ENCODE measurements at places on chromosomes 3 and 15.
A peak's percentile ranks its signal among the peaks of the same experiment; 100 is the strongest.

DNA sequence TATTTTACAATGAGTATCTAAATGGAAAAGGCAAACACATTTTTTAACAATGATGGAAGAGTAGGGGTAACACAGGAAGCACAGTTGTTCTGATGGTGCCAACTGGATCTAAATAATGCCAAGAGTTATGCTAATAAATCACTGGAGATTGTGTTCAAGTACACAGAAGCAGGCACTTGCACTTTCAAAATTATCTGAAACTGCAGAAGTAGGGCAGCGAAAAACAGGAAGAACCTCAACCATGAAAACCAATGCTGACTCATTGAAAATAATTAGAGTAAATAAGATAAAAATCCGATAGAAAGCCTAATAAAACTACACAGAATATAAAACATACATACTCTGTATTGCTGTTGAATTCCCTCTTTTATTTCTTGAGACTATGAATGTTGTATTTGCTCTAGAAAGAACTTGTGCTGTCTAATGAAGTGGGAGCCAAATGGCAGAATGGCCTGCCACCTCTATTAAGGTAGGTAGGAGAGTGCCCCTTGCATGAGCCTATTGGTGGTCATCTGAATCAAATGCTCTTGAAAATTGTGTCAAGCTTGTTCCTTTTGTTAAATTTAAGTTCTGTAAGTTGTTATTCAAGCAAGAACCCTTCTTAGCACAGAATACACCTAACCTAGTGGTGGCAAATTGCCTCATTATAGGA, 93.7 kb downstream of the ABI3BP start:
- DNase-seq, result peak; percentile 33

GRCh38 chr3:169603661-169604060, 59.9 kb downstream of the MECOM start:
- DNase-seq, result no peak

DNA sequence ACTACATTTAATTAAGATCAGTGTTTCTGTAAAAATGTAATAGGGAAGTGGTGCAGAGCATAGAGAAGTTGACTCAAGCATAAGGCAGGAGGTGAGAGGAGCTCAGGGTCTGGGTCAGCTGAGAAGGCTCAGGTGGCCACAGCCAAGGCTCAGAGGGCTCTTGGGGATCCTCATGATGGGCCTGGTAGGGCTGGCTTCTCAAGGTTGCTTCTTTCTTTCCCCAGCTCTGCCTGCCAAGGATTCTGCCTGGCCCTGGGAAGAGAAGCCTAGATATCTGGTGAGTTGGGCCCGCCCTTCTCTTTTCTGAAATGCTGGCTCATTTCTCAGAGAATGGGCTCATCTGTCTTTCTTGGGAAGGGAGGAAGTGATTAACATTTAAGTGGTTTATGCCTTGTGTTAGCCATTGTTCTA, 6.5 kb downstream of the ZNF589 start:
- DNase-seq, result peak; percentile 38

- DNase-seq, result peak; percentile 87
Observed at GRCh38 chr15:81666839-81667238, 292.8 kb upstream of the TMC3 start.

DNA sequence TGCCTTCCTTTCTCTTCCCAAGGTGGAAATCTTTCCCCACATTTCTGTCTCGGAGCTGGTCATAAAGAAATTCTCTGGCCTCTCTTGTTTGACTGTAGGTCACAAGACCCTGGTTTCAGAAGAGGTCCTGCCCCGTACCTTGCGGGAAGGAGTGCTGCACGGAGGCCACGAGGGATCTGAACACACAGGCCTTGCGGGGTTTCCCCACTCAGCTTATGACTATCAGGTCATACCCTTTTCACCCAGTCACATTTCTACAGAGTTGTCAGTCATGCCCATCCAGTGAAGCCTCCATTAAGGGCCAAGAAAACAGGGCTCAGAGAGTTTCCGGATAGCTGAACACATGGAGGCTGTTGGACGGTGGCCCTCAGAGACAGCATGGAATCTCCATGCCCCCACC, 54.7 kb upstream of the ATP13A3 start:
- DNase-seq, result peak; percentile 90

GRCh38 chr3:100813828-100814227, 104.5 kb downstream of the TFG start:
- DNase-seq, result no peak

DNA sequence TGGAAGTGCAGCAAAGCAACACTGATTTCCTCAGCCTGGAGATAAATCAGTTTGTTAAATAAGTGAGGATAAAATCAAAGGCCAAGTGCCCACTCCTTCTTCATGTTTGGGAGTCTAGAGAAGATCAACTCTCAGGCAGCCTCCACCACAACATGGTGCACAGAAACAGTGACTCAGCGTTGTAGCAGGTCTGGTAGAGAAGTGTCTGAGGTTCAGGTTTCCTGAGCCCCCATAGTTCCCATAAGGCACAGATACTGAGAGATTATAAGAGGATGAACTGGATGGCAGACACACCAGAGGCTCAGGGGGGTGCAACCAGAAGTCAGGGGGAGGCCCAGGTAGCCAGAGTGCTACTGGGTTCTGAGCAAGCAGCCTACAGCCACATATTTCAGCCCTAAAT, 166.7 kb downstream of the FRMD5 start:
- no peak for DNase-seq

DNA sequence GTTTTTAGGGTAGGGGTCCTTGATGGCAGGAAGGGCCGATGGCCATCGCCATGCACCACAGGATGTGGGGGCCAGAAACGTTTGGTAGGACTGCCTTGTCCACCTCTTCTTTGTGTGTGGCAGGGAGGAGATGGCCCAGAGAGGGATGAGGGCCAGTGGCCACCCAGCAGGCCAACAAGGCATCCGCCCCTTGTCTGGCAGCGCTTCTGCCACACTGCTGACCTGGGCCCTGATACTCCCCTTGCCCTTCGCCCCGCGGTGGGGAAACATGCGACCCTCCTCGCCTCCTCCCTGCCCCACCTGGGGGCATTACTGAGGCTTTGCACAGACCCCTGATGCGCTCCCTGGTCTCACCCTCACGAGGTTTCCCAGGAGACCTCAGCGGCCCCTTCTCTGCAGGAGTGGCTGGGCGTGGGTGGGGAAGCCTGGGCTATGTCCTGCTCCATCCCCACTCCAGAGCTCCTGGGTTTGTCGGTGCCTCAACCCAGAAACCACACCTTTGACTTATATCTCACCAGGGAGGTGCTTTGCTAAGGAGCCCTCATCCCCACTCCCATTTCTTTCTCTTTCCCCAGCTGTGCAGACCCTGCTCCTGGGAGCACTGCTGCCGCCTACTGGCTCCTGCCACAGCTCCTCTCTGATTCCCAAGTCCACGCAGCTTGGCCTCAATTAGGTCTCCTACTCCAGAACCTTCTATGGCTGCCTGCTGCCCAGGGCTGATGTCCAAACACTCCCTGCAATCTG, 38.7 kb downstream of the FEM1B start:
- no peak for DNase-seq

DNA sequence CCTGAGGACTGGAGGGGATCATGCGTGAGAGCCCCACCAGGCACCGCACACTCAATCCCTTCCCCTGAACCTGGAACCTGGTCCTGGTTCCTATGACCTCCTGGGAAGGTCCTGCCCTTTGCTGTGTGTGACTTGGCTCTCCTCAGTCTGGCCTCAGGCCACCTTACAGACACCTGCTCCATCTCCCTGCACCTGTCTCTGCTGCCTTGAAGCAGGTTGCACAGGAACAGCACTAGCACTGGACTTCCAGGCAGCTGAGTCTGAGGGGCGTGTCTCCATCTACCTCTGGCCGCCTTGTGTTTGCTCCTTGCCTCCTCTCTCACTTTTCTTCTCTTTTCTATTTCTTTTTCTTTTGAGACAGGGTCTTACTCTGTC, 15.4 kb downstream of the PSTPIP1 start:
- DNase-seq, result no peak

- no peak for DNase-seq
Observed at GRCh38 chr3:98801043-98801747, 38.1 kb downstream of the ST3GAL6 start.

DNA sequence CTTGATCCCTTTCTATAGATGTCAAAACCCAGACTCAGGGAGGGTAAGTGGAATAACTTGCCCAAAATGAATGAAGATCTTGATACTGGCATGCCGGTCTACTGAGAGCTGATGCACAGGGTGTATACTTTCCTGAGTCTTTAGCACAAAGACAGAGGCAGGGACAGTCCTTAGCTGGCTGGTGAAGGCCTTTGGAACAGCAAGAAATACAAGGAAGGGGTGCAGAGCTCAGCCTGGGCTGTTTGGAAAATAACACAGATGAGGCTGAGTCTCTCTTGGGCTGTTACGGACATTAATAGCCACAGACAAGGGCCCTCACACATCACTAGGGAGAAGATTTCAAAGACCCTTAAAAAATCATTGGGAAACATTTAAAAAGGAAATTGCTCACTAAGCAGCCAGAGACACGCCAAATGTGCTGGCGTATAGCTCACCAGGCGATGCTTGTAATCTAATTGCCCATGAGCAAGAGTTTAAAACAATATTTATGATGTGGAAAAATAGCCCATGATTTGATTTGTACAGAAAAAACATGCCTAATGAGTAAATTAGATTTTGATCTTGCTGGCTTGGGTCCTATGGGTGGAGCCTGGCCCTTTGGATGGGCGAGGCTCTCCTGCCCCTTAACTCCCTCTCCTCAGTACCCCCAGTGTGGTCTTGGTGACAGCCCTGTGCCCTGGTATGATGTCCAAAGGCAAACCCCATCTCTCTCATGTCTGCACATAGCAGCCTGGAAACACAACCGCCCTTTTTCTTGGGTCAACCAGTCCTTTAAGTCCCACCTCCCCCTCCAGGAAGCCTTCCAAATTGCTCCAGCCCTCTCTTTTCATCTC, 81.8 kb upstream of the MRPS22 start:
- DNase-seq, result no peak

DNA sequence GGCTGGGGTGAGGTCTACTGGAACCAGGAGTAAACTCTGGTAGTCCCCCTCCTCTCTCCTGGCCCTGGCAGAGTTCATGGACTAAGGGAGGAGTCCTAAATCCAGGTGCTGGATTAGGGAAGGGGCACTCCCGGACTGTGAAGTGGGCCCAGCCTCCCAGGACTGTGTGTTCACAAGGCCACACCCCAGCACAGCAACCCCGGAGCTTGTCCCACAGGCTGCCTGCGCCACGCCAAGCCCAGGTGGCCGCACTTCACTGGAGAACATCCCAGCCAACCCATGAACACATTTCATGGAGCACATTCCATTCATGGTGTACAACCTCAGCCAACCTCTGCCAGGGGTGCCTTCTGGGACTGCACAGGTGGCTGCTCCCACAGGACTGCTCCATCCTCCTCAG, 8.2 kb downstream of the ARPIN start:
- no peak for DNase-seq

DNA sequence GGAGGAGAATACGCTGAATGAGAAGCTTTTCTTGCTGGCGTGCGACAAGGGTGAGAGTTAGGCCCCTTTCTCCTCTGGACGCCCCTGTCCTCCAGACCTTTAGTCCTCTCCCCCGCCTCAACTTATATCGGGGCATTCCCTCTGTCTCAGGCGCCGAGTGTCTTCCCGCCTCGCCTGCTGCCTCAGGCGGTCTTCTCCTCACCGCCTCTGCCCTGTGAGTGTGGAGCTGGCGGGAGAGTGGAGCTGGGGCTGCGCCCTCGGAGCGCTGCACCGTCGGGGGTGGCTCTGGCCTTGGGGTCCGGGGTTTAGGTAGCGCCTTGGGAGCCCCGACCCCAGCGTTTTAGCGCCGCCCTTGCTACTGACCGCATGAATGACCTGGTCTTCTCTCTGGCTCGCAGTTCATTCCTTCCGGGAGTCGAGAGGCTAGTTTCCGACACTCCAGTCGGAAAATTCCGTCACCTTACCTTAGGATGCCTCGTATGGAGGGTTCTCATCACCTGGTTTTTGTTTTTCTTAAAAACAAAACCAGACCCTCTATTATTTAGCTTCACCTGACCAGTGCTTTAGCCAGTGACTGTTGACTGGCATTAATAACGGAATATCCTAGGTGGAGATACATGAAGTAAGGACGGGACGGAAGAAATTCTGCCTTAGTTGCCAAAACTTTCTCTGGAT, 985 bp downstream of the TRPC1 start:
- no peak for DNase-seq

DNA sequence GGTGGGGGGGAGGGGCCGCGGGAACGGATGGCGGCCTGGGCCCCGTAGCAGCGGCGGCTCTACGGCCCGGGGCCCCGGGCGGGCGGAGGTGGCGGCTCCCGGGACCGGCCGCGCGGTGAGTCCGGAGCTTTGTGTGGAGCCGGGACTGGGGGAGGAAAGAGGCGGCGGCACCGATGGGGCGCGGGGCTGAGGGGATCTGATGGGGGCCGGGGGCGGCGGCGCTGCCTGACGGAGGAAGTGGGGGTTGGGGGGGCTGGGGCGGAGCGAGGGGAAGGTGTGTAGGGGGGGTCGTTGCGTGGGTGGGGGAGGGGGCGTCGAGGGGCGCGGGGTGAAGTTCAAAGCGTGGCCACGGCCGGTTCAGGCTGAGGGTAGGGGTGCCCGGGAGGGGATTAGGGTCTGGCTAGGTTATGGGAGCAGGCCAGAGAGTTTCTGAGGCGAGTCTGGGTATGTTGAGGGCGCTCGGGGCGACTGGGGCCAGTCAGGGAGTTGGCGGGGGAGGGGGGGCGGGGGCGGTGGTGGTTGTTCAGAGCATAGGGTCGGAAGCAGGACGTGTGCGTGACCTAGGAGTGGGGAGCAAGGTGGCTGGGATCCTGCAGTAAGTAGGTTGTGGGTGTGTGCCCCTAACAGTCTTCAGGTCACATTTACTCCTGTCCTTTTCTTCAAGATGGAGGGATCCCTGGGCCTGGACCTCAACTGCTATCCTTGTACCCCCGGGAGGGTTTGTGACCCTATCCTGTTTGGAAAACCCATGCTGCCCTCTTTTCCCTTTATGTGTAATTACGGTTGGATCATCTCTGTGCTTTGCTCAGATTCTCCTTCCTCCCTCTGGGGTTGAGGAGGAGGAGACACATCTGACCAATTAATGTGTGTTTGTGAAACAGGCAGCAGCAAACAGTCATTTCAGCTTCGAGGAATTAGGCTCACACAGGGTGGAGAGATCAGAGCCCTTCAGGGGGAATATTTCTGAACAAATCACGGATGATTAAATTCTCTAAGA, 644 bp downstream of the ZNF609 start:
- peak; percentile 68 for DNase-seq

- DNase-seq, result no peak
Observed at GRCh38 chr3:107929088-107929487, 161.7 kb downstream of the CD47 start.

DNA sequence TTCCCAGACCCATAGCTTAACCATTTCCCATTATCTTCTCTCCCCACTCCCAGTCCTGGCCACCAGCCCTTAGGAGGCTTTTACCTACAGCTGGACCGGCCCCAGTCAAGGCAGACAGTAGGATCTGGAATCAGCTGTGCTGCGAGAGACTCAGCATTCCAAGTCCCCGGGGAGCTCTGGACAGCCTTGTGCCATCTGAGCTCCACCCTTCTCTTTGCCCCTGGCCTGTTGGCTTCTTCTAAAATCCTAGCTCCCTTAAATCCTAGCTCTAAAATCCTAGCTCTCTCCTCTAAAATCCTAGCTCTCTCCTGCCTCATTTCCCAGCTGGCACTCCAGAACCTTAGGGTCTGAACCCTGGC, 21.3 kb downstream of the MEGF11 start:
- DNase-seq, result no peak

GRCh38 chr3:148026009-148026588, 616.9 kb downstream of the ZIC1 start:
- DNase-seq, result no peak

GRCh38 chr3:134430174-134430573, 55.6 kb downstream of the ANAPC13 start:
- DNase-seq, result no peak
